ENCODE measurements at places on chromosomes 12 and 14.
A peak's percentile ranks its signal among the peaks of the same experiment; 100 is the strongest.

DNA sequence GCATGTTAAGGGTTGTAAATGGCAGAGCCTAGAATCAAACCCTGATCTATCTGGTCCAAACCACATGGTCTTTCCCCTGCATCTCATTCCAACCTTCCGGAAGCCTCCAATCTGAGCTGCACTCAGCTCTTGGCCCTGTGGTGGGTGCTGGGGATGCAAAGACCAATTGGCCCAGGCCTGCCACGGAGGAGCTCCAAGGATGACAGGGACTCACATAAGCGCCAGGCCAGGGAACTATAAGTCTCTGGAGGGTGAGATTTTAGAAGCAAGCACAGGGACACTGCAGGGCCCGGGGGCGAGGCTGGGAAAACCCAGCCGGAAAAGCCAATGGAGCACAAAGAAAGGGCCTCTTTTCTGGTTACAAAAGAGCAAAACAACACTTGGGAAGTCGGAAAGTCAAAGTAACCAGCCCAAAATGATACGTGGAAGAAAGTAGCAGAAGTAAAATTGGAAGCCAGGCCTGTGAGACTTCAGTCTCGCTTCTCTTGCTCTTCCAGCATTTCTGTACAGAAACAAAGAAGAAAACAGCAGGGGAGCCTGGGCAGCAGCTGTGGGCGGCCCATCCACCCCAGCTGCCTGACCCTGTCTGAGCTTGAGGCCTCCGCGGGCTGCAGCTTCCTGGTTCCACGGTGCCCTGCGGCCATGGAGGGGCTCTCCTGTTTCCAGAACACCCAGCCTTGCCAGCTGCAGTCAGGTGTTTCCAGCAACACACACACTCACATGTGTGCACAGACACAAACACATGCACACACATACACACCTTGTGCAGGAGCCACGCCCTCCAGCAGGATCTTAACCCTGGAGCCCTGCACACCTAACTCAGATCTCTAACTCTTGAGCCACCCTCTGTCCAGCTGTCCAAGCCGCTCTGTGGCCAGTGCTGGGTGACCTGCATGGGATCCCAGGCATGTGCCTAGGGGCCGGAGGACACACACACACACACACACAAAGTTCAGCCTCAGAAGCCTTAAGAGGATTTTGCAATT lies 178.2 kb downstream of the BCL11B start:
- DNase-seq: no peak

- no peak for DNase-seq
These were observed 50.2 kb upstream of the FLRT2 start for GRCh38 chr14:85479771-85480170.

DNA sequence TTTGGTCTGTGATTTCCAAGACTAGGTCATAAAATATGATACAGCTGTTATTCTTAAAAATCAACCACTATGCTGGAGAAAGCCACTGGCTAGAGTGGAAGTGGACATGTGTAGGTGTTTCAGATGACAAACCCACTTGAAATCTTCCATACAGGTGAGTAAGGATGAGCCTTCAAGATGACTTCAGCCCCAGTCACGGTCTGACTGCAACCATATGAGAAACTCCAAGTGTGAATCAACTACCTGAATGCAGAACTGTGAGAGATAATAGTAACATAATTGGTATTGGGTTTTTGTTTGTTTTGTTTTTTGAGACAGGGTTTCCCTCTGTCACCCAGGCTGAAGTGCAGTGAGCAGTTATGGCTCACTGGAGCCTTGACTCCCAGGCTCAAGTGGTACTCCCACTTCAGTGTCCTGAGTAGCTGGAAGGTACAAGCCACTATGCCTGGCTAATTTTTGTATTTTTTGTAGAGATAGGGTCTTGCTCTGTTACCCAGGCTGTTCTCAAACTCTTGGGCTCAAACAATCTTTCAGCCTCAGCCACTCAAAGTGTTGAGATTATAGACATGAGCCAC lies 273.3 kb upstream of the LRIG3 start:
- no peak for DNase-seq

GRCh38 chr14:101590062-101590461 lies 28.8 kb downstream of the DIO3 start:
- no peak for DNase-seq

DNA sequence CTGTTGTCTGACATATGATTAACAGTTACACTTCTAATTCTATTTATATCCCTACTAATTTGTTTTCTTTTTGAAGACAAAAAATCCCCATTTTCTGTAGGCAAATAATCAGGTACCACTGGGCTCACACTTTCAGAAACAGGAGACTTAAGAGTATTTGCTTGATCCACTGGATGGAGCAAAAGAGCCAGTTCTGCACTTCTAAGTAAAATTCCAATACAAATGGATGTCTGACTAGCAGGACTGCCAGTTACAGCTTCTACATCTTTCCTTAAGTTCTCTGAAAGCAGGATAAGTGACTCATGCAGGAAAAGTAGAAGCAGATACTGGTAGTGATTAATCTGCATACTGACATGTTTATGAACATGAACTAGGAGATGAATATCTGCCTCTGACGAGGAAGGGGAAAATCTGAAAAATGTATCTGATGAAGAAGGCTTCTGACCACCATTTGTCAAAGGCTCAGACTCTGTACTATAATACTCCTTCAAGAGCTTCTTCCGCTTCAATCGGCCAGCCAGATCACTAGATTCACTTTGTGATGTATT lies 73.8 kb upstream of the ANKS1B start:
- no peak for DNase-seq

DNA sequence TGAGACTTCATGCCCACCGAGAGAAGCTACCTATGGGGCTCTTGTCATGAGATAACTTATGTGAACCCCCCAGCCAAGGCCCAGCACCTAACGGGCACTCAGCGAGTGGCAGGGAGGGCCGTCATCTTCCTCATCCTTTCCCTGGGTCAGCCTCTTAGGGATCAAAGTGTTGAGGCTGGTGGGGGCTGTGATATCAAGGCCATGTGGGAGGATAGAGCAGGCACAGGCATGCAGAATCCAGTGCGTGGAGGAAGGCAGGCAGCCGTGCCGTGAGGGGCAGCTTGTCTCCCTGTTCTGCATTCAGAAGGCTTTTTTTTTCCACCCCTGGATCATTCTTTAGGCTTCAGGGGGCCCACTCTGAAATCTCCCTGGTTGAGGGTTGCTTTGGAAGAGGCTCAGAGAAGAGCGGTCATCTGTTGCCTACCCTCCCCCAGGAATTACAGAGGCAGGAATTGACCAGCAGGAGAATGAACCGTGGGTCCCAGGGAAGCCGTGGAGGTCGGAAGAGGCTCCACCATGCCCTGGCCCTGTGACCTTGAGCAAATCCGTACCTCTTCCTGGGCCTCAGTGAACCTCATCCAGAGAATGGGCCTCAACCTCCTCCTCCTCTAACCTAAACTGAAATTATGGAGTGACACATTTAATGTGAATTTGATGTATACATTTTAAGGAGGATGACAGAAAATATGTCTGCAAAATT lies 62.8 kb downstream of the BEGAIN start:
- no peak for DNase-seq

- no peak for DNase-seq
These were observed 65.0 kb downstream of the CHGA start for GRCh38 chr14:92987713-92988510.

DNA sequence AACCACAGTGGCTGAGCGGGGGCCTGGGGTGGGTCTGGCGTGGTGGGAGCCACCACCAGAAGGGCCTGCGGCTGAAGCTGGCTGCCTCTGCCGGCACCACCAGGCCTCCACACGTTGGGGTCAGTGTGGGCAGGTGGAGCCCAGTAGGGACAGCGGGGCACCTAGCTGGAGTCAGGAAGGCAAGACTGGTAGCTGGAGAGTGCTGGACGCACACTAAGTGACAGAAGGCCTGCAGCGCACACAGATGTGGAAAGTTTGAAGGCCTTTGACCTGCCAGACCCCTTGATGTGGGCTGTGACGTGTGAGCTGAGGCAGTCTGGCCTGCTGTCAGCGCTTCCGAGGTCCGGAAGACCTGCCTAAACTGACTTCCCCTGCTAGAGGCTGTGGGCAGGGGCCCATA lies 26.3 kb downstream of the RIN3 start:
- DNase-seq: peak; percentile 66

DNA sequence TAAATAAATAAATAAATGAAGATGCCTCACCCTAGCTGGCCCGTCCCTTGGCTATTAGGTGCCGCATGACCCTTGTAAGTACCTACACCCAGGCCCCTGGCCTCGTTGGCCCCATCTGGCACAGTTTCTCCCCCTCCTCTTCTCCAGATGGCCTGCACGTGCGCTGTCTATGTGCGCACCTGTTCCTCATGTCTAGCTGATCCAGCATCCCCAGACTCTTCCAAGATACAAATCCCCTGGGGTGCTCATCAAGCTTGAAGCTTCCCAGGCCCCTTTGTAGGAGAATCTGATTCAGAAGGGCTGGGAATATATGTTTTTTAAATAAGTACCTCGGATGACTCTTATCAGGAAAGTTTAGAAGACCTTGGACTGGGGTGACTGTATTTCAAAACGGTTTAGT lies 133.3 kb downstream of the CHST11 start:
- no peak for DNase-seq

DNA sequence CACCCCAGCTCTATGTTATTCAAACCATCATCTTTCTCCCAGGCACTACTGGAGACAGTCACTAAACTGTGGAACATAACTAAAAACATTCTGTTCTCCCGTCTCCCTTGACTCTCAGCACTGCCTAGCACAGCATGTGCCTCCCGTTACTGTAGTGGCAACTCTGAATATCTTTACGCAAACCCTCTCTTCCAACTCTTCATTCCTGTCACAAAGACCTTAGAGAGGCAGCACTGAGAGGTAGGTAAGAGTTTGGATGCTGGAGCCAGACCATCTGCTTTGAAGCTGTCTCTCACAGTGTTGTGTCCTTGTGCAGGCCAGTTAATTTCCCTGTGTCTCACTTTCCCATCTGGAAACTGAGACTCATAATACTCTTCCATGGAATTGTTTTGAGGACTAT lies 108.1 kb downstream of the DIP2B start:
- no peak for DNase-seq

- DNase-seq: no peak
These were observed 177.2 kb downstream of the FOXA1 start for GRCh38 chr14:37417833-37418232.

DNA sequence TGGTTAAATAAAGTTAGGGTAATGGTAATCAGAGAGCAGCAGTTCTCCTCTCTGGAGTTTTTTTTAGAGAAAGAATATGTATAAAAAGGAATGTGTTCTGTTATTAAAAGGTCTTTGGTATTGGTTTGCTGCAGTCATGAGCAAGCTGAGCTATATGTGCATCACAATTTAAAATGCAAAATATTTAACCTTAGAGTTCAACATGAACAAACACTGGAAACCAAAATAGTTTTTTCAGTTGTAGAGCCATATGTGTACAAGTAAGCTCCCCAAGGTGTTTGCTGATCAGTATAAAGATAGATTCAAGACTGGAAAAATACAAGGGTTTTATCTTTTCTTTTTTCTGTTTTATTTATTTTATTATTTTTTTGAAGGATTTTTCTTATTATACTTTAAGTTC lies 245.0 kb downstream of the NUBPL start:
- DNase-seq: no peak

GRCh38 chr12:94803939-94804338 lies 153.6 kb upstream of the TMCC3 start:
- DNase-seq: no peak

- DNase-seq: no peak
These were observed 46.3 kb downstream of the KCNA1 start for GRCh38 chr12:4956054-4956453.

DNA sequence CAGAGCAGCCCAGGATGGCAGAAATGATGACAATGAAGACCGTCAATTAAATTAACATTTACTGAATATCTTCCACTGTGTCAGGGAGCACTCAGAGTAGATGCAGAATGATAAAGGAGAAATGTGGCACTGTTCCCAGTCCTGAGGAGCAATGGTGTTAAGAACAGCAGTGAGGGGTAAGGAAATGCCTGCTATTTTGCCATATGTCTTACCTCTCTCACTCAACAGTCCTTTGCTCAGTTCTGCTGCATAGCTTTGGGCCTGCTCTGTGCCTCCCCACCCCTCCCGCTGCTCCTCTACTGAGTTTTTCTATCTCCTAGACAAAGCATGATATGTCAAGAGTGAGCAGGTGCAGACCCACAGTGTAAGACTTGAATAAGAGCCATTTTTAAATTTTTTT lies 318.8 kb downstream of the NAV3 start:
- no peak for DNase-seq

DNA sequence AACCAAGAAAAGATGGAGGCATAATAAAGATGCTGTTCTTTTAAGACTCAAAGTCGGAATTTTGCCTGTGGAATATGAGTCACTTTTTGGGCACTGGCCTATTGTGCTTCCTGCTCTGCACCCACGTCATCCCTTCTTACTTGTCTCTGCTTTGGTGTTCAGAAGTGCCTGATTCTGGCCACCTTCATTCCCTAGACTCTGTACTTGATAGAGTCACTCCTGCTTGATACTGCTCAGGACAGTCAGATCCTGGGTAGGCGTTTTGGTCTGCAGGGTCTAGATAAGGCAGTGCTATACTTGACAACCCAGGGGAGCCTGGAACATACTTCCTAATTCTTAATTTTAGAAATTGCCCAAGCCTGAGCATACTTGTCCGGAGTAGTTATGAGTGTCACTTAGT lies 1.9 kb downstream of the LRRK2 start:
- DNase-seq: no peak

GRCh38 chr14:20746566-20746965 lies 879 bp downstream of the EDDM3A start:
- no peak for DNase-seq

- DNase-seq: no peak
These were observed 29.5 kb downstream of the SLC8B1 start for GRCh38 chr12:113305281-113305856.

GRCh38 chr12:115473257-115473956 lies 789.4 kb upstream of the TBX3 start:
- no peak for DNase-seq

GRCh38 chr12:110249716-110250225 lies 31.3 kb upstream of the ATP2A2 start:
- DNase-seq: no peak

GRCh38 chr12:94938583-94938982 lies 64.9 kb downstream of the NDUFA12 start:
- no peak for DNase-seq

- peak; percentile 82 for DNase-seq
These were observed 3.1 kb downstream of the CCND2 start for GRCh38 chr12:4276524-4277204.

DNA sequence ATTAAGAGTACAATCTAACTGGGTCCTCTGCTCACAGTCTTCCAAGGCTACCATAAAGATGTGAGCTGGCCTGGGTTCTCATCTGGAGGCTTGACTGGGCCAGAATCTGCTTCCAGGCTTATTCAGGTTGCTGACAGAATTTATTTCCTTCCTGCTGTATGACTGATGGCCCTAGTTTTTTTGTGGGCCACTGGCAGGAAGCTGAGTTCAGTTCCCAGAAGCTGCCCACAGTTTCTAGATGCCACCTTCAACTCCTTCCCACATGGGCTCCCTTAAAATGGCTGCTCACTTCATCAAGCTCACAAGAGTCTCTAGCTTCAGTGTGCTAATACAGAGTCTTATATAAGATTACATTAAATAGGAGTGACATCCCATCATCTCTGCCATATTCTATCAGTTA lies 121.7 kb upstream of the CAND1 start:
- peak; percentile 8 for DNase-seq

DNA sequence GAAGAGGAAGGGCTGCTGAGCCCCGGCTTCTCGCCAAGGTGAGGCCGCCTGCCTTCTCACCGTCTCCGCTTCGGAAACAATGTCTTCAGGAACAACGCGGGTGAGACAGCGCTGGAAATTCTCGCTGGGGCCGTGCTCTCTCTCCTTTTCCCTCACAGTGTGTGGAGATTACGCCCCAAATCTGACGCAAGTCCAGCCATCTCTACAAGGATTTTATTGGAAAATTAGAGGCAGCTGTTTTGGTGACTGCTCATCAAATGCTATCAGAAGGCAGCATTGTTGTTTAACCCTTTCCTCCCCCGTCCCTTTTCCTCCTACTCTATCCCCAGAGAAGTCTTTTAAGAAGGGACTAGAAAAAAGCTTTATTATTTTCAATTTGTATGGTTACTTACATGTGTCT lies 53.5 kb downstream of the PIWIL1 start:
- DNase-seq: no peak

Data from activated naive CD8-positive, alpha-beta T cell treated with anti-CD3 and anti-CD28 coated beads for 36 hours (primary cell).